ENCODE measurements at places on chromosomes 3 and 15. TPM values are rescaled to one million over a fixed set of nuclear protein-coding genes. Genes with fewer than 3 reads are reported as not detected.
A peak's percentile ranks its signal among the peaks of the same experiment; 100 is the strongest.

The EOMES gene
- total RNA-seq = 1.3 TPM

The SCAANT1 gene
- total RNA-seq = not detected

The CLDN11 gene
- 413 TPM for total RNA-seq

The KLHL6 gene
- 3.0 TPM for total RNA-seq

The HEXA gene
- 52.8 TPM for total RNA-seq

The EXD1 gene
- total RNA-seq = not detected

The P2RY1 gene
- total RNA-seq = 22.0 TPM

The LMAN1L gene
- total RNA-seq = not detected

The FETUB gene
- not detected for total RNA-seq

The ISLR gene
- 391 TPM for total RNA-seq

The TMEM212 gene
- 0.40 TPM for total RNA-seq

The GNAI2 gene
- 123 TPM for total RNA-seq

- DNase-seq = peak; percentile 71
Observed at GRCh38 chr3:170222647-170223541, 670 bp downstream of the PRKCI start.

- peak; percentile 66 for DNase-seq
Observed at GRCh38 chr3:73502609-73503583, 121.8 kb downstream of the PDZRN3 start.

DNA sequence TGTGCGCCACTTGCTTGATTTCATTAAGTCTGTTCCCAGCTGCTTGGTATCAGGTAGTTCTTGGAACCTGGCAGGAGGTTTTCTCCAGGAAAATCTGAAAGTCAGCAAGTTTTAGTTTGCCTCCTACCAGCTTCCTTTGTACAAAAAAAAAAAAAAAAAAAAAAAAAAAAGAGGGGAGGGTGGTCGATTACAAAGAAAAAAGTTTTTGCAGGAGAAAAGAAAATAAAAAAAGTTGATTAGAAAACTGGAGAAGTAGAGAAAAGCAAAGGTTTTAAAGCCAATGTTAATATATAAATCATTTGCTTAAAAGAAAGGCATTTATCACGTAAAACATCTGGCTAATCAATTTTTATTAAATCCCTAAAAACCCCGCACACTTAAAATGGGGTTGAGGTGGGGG lies 5.9 kb downstream of the EPHA3 start:
- no peak for DNase-seq

GRCh38 chr3:67678665-67679064 lies 24.3 kb upstream of the SUCLG2 start:
- no peak for DNase-seq

- DNase-seq = peak; percentile 73
Observed at GRCh38 chr15:31483053-31483985, 156.7 kb downstream of the KLF13 start.

- no peak for DNase-seq
Observed at GRCh38 chr3:175526609-175527280, 667.6 kb downstream of the NAALADL2 start.

DNA sequence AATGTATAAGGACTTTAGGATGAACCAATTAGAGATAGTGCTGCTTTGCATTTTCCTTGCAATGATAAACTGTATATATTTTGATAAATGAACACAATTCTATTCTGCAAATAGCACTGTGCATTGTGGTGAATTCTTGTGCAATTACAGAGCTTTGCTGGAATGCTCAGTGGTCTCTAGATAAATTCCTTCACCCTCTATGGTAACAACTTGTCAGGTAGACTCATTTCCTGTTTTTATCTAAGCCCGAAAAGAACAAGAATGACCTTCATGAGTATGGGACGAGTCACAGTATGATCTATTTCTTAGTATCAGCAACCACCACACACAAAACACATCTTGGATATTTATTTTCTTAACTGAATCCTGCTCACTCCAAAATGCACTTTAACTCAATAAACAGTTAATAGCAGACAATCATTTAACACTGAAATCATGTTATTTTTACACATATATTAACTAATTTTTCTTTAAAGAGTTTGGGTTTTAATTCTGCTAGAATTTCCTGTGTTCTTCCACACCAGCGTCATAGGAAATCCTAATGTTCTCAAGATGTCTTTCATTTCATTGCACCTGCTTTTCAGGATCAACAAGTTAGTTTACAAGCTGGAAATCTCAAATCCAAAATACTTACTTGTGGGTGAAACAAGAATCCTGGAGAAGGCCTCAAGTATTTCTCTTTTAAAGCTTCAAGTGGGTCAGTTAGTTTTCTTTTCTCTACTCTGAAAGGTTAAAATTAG lies 551.2 kb downstream of the MECOM start:
- no peak for DNase-seq

- no peak for DNase-seq
Observed at GRCh38 chr15:93308026-93308690, 219.1 kb upstream of the RGMA start.

- DNase-seq = no peak
Observed at GRCh38 chr3:148856384-148856783, 8.7 kb upstream of the CPA3 start.

- no peak for DNase-seq
Observed at GRCh38 chr3:134366221-134366927, 7.9 kb downstream of the AMOTL2 start.

DNA sequence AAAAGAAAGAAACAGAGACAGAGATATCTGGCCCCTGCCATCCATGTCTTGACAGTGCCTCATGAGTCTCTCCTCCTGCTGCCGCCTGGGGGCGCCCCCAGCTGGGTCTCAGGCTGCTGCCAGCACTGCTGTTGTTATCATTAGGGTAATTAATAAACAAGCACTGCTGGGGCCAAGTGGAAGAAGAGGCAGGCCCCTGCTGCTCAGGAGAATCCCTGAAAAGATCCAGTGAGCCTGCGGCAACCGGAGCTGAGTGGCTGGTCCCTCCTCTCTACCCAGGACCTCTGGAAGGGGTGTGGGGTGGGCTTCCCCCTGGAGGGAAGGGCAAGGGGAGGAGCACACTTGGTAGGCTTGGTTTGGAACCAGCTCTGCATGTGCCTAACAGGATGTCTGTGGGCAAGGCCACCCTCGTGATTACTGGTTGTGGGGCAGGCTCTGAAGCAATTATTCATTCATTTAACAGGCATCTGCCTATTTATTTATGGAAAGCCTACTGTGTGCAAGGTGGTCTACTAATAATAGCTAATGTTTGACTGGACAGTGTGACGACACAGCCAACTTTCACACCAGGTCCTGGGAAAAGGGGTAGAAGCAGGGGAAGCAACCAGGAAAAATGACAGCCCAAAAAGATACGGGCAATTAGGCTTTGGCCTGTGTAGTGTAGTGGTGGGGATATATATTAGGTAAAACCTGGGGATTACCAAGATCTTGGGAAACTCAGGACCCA lies 1.2 kb upstream of the TYRO3 start:
- peak; percentile 87 for DNase-seq

- DNase-seq = no peak
Observed at GRCh38 chr3:108292905-108293328, 3.4 kb upstream of the HHLA2 start.

DNA sequence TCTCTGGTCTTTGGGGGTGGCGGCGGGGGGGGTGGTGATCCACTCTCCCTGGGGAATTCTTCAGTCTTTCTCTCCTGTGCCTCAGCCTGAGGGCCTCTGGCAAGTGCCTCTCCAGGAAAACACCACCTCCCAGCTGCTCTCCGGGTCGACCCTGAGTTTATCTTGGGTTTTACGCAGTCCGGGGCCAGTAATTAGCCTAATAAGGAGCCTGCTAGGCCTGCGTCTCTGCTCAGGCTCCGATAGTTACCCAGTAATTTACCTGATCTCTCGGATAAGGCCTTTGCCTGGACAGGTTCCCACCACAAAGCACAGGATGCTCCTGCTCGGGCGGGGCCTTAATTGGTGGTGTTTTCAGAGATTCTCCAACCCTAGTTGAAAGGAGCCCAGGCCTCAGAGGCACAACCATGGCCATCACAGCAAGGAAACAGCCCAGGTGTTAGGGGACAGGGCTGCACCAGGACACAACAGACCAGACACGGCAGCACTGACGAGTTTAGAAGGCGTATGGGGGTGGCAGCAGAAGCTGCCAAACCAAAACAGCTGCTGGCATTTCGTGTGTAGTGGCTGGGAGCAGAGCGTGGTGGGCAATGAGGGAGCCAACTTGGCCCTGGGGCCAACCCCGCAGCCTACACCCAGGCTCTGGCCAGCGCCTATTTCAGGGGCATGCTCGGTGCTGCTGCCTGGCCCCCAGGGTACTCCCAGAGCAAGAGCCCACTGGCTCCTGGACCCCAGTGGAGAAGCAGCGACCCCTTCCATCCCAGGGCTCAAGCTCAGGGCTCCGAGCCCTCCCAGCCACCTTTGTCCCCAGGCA lies 71.4 kb downstream of the KLF13 start:
- DNase-seq = no peak

GRCh38 chr3:180188512-180189309 lies 152.0 kb upstream of the PEX5L start:
- DNase-seq = no peak

DNA sequence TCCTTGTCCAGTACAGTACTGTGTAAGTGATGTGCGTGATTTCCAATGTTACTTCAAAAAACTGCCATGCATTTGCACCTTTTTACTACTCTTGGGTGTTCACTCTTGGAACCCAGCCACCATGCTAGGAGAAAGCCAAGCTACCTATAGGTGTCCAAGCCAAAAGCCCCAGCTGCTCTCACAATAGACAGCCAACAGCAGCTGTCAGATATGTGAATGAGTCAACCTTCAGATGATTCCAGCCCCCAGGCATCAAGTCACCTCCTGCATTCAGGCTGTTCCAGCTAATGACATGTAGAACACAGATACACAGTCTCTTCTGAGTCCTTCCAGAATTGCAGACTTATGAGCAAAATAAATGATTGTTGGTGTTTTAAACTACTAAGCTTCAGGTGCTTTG lies 417.7 kb upstream of the TGFBR2 start:
- DNase-seq = no peak

- DNase-seq = no peak
Observed at GRCh38 chr3:171115667-171116066, 89.1 kb upstream of the SLC2A2 start.

GRCh38 chr15:48577469-48577868 lies 68.0 kb downstream of the FBN1 start:
- no peak for DNase-seq

GRCh38 chr3:86702381-86702958 lies 288.5 kb downstream of the VGLL3 start:
- DNase-seq = peak; percentile 7

DNA sequence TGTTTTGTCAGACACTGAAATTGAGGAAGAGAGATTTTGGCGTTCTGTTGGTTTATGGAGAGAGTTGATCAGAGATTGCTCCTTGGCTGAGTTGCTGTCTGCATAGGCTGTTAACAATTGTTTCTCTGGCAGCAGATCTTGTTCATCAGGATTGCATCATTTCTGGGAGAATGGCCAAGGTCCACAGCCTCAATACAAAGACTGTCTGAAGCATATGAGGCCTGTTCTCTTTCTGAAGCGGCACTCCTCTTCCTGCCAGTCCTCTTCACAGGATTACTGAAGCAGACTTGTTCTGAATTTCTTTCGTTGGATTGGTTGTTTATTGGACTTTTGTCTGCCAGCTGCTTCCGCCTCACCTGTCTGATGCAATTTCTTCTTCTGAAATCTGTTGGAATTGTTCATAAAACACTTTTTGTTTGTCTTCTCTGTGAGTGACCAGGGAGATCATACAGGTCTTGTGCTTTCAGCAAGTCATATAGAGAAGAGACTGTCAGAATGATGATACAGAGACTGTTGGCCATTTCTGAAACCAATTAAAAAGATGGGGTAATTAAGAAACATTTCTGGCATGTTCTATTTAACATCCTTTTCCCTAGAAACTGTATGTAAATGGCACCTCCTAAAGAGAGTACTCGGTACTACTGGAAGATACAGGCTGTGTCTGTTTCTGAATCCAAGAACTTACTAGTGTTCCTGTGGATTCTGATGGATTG lies 25.5 kb downstream of the SETD5 start:
- DNase-seq = peak; percentile 86

GRCh38 chr3:187929112-187929816 lies 184.0 kb upstream of the BCL6 start:
- no peak for DNase-seq

DNA sequence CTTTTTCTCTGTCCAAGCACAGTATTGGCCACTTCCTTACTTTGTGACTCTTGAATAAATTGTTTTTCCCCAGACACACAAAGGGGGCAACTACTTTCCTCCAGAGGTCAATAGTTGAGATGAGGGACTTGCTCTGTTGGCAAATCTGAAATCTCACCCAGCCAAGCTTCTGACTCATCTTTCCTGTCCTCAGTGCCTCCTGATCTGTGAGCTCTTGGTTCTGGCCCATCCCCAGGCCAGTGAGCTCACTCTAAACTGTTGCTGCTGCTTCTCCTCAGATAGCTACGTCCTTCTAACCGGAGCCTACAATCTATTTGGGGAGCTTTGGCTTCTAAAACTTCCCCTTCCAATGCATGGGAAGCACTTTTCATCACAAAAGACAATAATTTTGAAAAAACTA lies 50.0 kb upstream of the NMD3 start:
- DNase-seq = no peak

GRCh38 chr3:128787256-128788253 lies 61.6 kb downstream of the RAB7A start:
- DNase-seq = no peak

GRCh38 chr15:83323296-83323711 lies 38.8 kb upstream of the BNC1 start:
- peak; percentile 11 for DNase-seq

DNA sequence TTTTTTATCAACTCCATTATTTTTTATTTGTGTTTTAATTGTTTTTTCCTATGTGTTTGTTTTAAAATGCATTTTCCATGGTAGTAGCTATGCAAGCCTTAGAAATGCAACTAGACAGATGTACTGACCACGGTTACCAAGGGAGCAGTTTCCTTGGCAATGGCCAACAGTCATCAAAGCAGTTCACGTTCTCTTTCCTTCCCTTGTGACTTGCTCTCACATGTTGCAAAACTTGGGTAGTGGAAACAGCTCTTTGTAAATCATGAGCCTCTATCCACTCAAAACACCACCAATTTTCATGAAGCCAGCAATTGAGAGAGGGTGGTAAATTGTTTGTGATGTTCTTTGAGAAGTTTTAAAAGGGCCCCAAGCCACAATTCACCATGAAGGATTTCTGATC lies 499.4 kb upstream of the MDFIC2 start:
- DNase-seq = peak; percentile 84
